ENCODE measurements at places on chromosomes 6 and 20. TPM values are rescaled to one million over a fixed set of nuclear protein-coding genes. Genes with fewer than 3 reads are reported as not detected.

DPPA5 gene
- total RNA-seq, result not detected

MACROD2 gene
- total RNA-seq, result 0.25 TPM

MAS1 gene
- total RNA-seq, result not detected

JAG1 gene
- 113 TPM for total RNA-seq

SUMO4 gene
- total RNA-seq, result 1.0 TPM

CTCFL gene
- not detected for total RNA-seq

STXBP5 gene
- total RNA-seq, result 17.1 TPM

TENT5A gene
- 9.6 TPM for total RNA-seq

Measured in dermis microvascular lymphatic vessel endothelial cell (primary cell).